NCI-H524 (cell line): ENCODE measurements at places on chromosomes 5 and 9.

DNA sequence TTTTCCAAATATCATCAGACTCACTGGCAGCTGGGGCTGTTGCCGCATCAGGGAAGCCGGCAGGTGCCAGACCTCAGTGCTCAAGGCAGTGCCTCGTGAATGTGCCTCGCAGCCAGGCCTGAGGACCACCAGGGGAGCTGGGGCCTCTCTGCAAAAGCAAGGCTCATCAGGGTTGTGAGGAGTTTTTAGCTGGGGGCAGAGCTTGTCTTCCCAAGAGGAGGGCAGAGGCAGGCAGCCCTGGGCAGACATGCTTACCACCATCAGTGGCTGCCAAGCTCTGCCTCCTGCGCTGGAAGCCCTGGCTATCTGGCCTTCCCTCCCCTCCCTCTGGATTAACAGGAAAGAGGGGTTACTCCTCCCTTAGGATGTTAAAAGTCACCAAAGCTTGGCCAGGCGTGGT is 8.8 kb upstream of the TBC1D9B start:
- DNase-seq = no peak

DNA sequence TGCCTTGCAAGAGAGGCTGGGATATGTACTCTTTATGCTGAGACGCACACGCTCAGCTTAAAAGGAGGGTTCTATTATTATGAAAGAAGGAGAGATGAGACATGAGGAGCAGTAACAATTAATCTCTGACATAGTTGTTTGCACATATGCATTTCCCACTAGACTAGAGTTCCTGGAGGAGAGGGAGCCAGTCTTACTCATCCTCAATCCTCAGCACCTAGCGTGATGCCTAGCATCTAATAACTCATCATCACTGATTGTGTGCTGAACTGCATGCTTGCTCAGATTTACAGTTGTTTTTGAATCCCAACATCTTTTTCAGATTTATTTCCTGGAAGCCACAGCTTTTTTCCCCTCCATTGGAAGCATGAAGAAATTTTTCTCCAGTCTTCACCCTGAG is 35.5 kb downstream of the GCNT4 start:
- no peak for DNase-seq

GRCh38 chr5:146179696-146180095 is 2.8 kb downstream of the LARS1 start:
- DNase-seq = no peak

DNA sequence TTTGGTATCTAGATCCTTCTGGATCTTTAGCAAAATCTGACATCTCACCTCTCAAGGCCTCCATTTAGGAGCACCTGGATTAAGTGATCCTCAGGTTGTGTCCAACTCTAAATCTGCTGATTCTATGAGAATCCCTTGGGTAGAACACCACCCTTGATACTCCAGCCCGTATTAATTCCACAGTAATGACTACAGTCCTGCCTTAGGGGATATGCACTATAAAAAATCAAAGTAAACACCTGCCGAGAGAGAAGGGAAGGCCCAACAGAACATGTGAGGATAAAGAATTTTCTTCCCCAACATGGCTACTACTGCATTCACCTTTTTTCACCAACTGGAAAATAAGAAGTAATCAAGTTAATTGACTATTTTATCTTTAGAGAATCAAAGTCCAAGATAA is 27.6 kb downstream of the DAP start:
- no peak for DNase-seq

DNA sequence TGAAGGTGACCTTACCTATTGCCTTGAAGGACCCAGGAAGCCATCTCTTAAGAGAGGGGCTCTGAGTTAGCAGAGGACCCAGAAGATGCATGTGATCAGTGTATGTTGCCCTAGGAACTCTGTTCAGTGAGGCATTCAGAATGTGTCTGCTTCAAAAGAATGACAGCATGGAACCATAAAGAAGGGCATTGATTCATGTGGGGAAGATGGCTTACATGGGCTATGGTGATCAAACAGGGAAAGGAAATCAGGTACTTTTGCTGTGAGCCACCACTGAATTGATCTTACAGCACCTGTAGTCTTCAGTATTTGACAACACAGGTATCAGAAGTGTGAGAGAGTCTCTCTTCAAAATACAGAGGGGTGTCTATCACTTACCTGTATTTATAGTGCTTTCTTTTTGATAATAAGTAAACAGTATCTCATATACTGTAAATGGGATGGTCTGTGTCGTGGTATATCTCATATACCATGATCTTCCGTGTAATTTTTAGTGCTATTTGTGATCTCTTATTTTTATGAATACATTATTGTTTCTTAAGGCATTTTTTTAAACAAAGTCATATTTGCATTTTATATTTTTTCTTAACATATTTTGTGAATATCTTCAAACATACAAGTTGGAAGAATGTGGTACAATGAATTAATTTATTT is 57.0 kb downstream of the FOCAD start:
- no peak for DNase-seq

DNA sequence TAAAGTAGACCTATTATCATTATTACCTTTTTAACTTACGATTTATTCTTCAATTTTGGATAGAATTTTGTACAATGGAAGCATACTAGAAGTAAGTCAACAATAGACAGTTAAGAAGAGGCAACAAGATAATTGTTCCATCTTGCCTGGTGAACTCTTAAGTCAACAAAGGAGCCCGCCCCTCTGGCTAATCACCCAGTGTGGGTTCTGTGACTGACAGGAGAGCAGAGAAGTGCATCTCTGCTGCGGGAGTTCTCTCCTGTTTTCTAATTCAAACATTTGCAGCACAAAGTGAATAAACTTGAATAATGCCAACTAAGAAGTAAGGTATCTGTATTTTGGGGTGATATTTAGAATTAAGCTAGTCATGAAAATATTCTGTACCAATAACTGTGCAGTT is 6.7 kb upstream of the ISL1 start:
- DNase-seq = no peak

- no peak for DNase-seq
Observed at GRCh38 chr5:133831491-133832224, 136.8 kb downstream of the C5orf15 start.

DNA sequence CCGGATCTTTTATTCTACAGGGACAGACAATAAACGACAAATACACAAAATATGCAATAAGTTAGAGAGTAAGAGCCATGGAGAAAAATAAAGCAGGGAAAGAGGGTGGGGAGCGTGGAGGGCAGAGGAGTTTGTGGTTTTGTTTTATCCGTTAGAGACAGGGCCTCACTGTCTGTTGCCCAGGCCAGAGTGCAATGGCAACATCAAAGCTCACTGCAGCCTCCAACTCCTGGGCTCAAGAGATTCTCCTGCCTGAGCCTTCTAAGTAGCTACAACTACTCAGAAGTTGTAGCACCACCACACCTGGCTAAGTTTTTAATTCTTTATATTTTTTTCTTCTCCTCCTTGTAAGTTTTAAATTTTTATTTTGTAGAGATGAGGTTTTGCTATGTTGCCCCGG is 54.5 kb upstream of the CTNNA1 start:
- no peak for DNase-seq

DNA sequence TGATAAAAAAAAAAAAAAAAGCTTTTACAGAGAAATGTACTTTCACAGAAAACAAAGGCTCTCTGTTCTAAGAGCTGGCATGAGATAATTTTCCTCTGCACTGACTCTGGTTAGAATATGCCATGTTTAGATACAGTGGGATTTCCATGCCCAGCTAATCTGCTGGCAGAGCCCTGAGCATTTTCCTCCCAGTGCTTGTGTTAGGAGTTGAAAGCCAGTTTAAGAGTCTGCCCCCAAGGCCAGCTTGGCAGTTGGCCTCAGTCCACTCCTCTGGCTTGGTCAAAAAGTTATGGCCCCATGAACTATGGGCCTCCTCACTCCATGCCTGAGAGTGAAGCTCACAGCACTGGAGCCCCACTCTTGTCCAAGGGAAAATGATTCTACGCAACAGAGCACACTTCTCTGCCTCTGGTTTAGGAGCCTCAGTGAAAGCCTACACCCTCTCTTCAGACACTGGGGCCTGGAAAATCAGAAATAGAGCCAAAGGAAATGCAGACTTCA is 21.9 kb downstream of the MOCS2 start:
- DNase-seq = no peak

GRCh38 chr5:30592833-30593232 is 600.7 kb upstream of the CDH6 start:
- no peak for DNase-seq

DNA sequence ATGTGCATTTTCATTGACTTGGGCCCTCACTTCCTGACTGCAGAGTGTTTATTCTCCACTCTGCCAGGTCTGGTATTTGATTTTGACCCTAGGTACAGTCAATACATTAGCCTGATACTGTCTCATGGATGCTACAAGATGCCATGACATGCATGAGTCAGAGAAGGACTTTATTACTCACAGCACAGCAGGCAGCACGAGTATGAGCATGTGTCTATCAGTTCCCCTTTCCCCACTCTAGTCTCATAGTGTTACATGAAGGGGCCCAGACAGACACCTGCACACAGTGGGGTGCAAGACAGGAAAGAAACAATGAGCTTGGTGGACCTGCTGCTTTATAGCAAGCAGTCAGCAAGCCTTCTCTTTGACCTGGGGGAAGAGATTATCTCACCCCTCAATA is 19.6 kb downstream of the ITGA2 start:
- no peak for DNase-seq

DNA sequence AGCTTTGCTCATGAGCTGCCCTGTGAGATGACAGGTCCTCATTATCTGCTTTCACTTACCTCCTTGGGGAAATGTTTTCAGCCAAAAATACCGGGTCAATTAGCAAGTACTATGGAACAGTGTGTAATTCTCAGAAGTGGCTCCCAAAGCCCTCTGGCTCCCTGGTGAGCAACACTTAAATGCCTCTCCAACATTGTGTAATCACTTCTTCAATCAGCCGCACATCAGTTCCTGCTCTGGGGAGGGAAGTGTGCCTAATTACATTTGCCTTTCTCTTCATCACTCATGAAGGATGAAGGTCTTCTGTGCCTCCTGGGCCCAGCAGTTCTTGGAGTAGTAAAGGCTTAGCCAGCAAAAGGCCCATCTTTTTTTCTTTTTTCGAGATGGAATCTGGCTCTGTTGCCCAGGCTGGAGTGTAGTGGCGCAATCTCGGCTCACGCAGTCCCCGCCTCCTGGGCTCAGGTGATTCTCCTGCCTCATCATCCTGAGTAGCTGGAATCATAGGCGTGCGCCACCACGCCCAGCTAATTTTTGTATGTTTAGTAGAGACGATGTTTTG is 23.1 kb downstream of the NIM1K start:
- DNase-seq = peak; percentile 74

- no peak for DNase-seq
Observed at GRCh38 chr5:40828021-40828631, 6.9 kb downstream of the RPL37 start.

GRCh38 chr5:161420521-161420920 is 126.0 kb downstream of the GABRB2 start:
- peak; percentile 81 for DNase-seq

- no peak for DNase-seq
Observed at GRCh38 chr5:56479696-56480077, 246.6 kb upstream of the ANKRD55 start.

DNA sequence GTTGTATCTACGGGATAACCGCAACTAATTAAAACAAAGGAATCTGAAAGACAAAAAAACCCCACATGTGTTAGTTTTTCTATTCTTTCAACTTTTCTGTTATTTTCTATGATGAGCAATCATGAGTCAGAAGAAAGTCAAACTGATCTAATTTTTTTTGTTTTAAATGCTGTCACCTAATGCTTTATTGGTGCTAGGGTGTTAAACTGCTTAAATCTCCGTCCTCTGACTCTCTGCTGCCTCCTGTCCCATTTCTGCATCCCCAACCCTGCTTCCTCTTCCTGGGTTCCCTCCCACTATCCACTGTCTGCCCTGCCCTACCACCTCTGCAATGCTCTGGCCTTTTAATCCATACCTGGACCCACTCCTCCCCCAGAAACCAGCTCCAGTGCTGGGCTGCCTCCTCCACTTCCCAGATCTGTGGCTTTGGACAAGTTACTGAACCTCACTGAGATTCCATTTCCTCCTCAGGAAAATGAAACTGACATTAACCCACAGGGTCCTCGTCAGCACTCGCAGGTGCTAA is 15.7 kb downstream of the PTPN3 start:
- DNase-seq = no peak

DNA sequence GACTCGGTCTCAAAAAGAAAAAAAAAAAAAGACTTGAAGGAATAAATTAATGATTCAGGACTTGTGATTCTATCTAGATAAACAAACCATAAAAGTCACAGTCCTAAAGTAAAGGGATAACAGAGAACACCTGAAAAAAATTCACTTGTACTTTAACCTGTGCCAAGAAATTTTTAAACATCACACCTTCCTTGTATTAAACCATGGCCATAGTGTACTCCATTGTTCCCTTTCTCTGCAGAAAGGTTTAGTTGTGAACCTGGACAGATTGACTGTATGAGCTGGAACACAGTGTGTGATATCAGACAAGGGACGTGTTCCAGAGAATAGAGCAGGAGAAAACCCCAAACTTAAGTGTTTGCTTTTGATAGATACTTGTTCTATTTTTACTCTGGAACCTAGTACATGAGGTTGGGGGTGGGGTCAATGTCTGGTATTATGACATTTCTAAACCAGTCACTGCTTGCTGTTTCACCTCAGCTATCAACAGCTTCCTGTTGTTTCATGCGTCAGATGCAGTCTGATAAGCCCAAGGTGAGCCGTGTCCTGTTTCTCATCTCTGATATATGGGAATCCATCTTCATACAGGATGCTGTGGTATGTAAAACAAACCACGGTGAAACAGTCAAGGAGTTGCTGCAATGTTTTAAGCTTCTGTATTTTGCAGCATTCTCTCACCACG is 62.5 kb upstream of the ITGA1 start:
- DNase-seq = no peak

GRCh38 chr9:116337015-116337414 is 183.4 kb downstream of the PAPPA start:
- peak; percentile 40 for DNase-seq

DNA sequence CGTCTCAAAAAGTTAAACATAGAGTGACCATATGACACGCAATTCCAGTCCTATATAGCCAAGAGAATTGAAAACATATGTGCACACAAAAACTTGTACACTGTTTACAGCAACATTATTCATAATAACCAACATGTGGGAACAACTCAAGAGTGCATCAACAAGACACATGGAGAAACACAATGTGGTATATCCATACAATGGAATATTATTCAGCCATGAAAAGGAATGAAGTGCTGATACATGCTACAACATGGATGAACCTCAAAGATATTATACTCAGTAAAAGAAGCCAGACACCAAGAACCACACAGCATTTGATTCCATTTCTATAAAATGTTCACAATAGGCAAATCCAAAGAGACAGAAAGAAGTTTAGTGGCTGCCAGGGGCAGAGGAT is 317.0 kb downstream of the NSG2 start:
- no peak for DNase-seq

GRCh38 chr5:83277953-83278352 is 193.6 kb upstream of the VCAN start:
- no peak for DNase-seq

- DNase-seq = peak; percentile 70
Observed at GRCh38 chr9:89919171-89919681, 314.4 kb downstream of the GADD45G start.

- DNase-seq = no peak
Observed at GRCh38 chr5:67129768-67130167, 66.8 kb downstream of the CD180 start.

- DNase-seq = no peak
Observed at GRCh38 chr5:93249651-93250289, 331.2 kb downstream of the NR2F1-AS1 start.

- DNase-seq = no peak
Observed at GRCh38 chr9:104774132-104774531, 10.2 kb downstream of the NIPSNAP3B start.
